ENCODE measurements at places on chromosomes 1 and 21.

GRCh38 chr1:172137703-172138454, 282.6 kb upstream of the C1orf105 start:
- no peak for DNase-seq

DNA sequence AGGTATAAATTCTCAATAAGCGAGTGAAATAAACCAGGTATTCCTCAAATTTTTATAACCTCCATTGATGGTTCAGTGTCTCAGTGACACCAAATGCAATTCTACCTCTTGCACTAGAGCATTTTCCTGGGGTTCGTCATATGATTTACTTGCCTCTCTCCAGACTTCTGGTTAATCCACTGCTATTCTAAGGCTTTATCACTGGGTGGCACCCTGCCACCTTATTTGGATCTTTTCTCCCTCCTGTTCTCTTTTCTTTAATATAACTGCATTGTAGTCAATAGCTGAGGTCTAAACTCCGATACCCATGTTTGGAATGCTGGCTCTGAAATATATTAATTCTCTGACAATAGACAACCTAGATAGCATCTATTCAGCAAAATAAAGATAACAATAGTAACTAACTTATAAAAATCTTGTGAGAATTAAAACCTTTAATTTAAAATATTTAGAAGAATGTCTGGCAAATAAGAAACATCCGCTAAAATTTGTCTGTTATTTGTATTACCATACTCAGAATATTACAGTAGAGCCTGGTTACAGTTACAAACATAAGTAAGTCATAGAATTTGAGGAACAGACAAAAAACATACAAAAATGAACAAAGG, 436.4 kb downstream of the PLA2G4A start:
- no peak for DNase-seq

DNA sequence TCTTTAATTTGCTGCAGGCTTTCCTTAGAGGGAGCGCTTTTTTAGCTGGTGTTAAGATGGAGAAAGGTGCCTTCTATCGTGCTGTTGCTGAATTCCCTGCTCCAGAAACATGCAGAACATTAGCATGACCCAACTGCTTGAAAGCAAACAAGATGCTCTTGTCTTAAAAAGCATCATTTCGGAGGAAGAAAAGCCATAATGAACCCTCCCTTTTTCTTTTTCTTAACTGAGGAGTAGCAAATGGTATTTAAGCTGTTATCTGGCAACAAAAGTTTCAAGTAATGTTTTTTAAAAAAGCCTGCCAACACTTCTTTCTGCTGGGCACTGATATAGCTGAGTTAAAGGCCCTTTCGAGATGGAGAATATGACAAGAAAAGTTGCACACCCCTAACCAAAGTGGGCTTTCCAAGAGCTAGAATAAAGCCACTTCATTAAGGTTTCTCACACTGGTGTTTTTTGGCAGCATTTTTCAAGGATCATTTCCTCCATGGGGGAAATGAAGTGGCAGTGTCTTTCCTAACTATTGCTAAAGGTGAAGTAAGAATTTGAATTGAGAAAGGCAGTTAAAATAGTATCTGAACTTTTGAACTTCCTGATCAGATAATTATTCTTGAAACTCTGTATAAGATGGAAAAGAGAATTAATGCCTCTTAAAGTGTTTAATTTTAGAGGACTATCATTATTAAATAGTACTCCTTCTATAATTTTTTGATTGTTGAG, 38.8 kb downstream of the ST6GALNAC5 start:
- DNase-seq = no peak

DNA sequence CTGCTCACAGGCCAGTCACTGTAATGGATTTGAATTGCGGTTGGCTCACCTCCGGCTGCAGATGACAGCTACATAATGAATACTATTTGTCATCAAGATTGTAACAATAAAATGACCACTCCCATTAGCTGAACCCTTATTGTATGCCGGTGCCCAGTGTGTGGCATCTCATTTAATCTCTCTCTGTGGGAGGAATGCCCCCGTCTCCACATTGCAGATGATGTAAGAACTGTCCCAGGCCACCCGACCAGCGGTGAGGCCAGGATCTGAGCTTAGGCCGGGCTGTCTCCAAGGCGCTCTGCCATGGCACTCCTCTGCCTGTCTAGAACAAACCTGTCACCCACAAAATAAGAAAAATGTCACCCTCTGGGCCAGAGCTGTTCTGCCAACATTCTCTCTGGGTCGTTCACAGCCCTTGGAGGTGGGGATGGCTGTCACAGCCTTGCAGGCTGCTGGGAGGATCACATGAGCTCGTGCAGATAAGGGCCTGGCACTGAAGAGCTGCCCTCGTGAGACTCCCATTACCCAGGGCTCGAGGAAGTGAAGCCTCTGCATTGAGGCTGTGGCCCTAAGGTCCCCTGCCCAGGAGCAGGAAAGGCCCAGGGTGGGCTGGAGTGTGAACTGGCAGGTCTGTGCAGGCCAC, 52.7 kb downstream of the ECE1 start:
- no peak for DNase-seq

DNA sequence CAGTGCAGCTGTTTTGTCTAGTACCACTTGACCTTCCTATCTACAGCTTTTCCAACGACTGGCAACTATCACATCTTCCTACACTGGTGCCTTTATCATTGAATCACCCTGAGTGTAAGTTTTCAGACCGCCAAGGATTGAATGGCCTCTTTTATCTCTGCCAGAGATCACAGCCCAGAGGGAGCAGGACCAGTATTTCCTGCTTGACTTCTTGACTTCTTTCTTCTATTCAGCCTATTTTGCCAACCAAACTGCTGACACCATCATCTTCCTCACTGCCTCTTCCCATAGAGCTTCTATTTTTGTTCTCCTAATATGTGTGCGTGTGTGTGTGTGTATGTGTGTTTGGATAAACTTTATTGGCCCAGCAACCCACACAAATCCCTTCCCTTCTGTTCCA, 53.8 kb downstream of the SERBP1 start:
- no peak for DNase-seq

GRCh38 chr1:107359472-107360241, 218.8 kb downstream of the NTNG1 start:
- no peak for DNase-seq

DNA sequence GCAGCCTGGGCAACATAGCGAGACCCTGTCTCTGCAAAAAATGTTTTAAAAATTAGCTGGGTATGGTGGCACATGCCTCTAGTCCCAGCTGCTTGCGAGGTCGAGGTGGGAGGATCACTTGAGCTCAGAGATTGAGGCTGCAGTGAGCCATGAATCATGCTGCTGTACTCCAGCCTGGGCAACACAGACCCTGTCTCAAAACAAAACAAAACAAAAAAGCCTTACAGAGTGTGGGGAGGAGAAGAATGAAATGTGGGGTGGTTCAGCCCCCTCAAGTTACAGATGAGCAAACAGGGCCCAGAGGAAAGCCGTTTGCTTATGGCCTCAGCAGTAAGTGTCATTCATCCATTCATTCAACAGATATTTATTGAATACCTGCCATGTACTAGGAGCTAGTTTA, 40.7 kb downstream of the RPS6KA1 start:
- no peak for DNase-seq

- no peak for DNase-seq
These were observed 82.2 kb downstream of the FBXO2 start for GRCh38 chr1:11571906-11572616.

GRCh38 chr1:18010408-18010807, 97.2 kb upstream of the IGSF21 start:
- DNase-seq = no peak

- DNase-seq = no peak
These were observed 7.6 kb upstream of the RASAL2 start for GRCh38 chr1:178086294-178086693.

- DNase-seq = no peak
These were observed 39.0 kb downstream of the SNAP47 start for GRCh38 chr1:227774051-227774731.

GRCh38 chr1:162248854-162249535, 127.7 kb downstream of the SPATA46 start:
- no peak for DNase-seq

GRCh38 chr1:25657121-25657882, 40.7 kb downstream of the MAN1C1 start:
- DNase-seq = no peak

- DNase-seq = no peak
These were observed 40.6 kb upstream of the TSPEAR start for GRCh38 chr21:44751799-44752636.

GRCh38 chr1:99680270-99680669, 34.4 kb downstream of the PALMD start:
- DNase-seq = no peak

DNA sequence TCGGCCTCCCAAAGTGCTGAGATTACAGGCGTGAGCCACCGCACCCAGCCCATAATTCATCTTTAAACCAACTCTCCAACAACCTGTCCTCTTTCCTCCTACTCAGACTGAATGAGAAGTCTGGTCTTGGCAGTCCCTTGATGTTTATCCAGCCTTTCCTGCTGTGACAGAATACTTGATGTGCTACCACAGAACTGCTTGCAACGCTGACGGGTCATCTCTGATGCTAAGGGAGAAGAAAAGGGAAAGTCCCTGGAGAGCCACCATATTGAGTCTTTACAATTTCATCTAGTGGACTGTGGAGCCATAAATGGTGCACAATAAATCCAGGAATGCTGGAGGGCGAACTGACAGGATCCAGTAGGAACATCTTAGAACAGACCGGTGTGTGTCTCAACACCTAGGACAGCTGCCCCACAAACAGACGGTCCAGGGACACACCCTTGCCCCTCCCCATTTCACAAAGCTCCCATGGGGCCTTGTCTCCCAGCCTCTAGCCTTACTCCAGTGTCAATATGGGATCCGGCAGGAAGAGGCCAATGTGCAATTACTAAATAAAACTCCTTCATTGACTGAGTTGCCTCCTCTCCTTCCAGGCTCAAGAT, 30.7 kb downstream of the JAK1 start:
- no peak for DNase-seq

- DNase-seq = no peak
These were observed 10.8 kb upstream of the PHACTR4 start for GRCh38 chr1:28358716-28359115.

DNA sequence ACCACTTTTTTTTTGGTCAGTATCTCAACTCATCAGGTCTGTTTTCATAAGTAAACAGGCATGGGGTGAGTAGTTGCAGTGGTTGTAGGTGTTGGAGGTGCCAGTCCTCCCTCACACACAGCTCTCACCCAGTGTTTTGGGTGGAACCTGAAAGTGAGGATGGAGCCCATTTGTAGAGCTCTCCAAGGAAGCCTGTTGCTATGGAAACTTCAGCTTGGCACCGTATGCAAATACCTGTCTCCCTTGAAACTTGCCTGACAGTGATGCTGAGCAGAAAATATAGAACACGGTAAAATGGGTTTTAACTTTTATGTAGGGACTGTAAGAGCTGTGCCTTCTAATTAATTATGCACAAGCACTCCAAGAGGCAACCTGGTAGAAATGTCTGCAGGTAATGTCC, 214.1 kb downstream of the AJAP1 start:
- no peak for DNase-seq

GRCh38 chr1:155160128-155160527, 13.0 kb downstream of the KRTCAP2 start:
- no peak for DNase-seq

GRCh38 chr21:38639571-38640354, 141.5 kb upstream of the ERG start:
- no peak for DNase-seq

GRCh38 chr1:224770336-224770693, 154.2 kb downstream of the CNIH3 start:
- no peak for DNase-seq

- DNase-seq = no peak
These were observed 45.2 kb downstream of the LYST start for GRCh38 chr1:235821361-235821981.

GRCh38 chr1:45393718-45394302, 53.6 kb upstream of the MUTYH start:
- no peak for DNase-seq

GRCh38 chr1:182255494-182255893, 136.1 kb downstream of the GLUL start:
- no peak for DNase-seq

GRCh38 chr1:164562947-164563520, 4.0 kb downstream of the PBX1 start:
- no peak for DNase-seq
